Stimulated activated CD4-positive, alpha-beta T cell treated with anti-CD3 and anti-CD28 coated beads, Interleukin-12 subunit alpha, Interleukin-12 subunit beta, amount 100 ng/mL, for 48 hours (primary cell): ENCODE measurements at places on chromosomes 4 and X.

- DNase-seq: no peak
These were observed 526.4 kb upstream of the PRKX start for GRCh38 chrX:4239650-4240540.

GRCh38 chr4:182018691-182019090 lies 224.5 kb upstream of the TENM3 start:
- no peak for DNase-seq

DNA sequence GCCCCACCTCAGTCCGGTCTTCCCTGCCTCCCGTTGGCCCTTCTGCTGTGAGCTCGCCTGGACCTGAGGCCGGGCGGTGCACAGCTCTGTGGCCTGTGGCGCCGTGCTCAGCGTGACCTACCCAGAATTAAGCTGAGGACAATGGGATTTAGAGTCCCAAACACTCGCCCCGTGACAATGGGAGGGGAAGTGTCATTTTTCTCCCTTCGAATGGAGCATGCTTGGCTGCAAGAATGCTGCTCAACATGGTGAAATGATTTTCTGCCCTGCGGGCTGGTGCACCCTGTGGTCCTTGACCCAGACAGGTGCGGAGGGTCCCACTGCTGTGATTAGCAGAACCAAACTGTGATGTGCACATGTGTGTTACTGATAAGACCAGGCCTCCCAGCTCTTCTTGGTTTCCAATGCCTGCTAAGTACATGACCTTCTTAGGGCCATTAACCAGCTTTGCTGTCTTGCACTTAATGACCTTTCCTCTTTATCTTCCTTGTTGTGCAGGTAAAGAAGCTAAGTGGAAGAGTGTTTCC lies 772 bp downstream of the EOLA1 start:
- no peak for DNase-seq

GRCh38 chr4:40581254-40582140 lies 48.2 kb downstream of the RBM47 start:
- no peak for DNase-seq

DNA sequence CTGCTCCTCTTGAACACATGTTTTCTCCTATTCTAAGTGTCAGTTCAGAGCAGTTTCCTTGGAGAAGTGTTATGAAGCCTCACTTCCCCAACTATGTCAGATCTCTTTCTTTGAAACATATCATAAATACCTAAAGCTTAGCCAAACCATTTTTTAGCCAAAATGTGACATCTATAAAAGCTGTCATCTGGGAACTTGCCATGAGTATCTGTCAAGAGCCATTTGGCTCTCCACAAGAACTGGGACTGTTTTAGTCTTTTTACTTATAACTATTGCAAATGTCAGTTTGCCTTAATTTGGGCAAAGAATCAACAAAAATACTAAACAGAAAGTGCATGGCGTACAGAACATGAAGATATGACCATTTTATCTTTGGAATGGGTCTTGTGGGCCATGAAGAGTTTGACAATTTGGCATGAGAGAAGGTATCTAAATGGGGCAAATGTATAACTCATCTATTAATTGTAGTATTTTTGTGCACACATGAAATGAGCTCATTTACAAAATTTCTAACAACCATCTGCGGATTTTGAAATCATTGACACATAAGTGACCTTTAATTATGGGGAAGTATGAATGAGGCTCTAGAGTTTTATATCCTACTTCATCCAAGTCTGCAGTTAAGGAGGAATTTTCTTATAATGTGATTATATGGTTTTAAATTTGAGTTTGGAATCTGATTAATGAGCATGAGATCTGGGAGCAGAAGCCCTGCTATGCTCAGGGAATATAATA lies 129.1 kb upstream of the PACRGL start:
- DNase-seq: no peak

GRCh38 chr4:107035819-107036583 lies at the start of gene DKK2:
TSS of gene DKK2 (minus strand) at chr4:107036313. CDS start at chr4:107035591, 722 bp downstream.
- no peak for DNase-seq
